ENCODE measurements at places on chromosomes 4 and X. TPM values are rescaled to one million over a fixed set of nuclear protein-coding genes. Genes with fewer than 3 reads are reported as not detected.

- DNase-seq = no peak
Measured at GRCh38 chr4:154559494-154560418, 3.1 kb upstream of the FGB start.

- DNase-seq = no peak
Measured at GRCh38 chr4:84944947-84945346, 21.5 kb downstream of the WDFY3 start.

DNA sequence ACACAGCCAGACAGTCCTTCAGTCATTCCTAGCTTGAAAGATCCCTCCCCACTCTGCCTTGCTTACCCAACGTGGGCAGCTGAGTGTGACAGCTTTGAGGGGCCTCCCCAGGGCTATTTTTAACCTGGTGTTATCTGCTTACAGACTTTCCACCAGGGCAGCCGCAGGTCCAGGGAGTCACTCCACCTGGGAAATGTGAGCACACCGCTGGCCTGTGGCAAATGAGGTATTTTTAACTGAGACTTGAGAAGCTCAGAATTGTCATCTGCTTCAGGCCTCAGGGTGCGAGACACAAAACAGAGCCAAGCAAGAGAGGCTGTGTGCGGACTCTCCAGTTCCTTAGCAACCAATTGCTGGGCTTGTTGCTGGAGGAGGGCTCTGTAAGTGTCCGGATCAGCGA lies 13.0 kb downstream of the CORIN start:
- DNase-seq = no peak

GRCh38 chr4:46933686-46934085 lies 24.6 kb upstream of the COX7B2 start:
- DNase-seq = no peak

DNA sequence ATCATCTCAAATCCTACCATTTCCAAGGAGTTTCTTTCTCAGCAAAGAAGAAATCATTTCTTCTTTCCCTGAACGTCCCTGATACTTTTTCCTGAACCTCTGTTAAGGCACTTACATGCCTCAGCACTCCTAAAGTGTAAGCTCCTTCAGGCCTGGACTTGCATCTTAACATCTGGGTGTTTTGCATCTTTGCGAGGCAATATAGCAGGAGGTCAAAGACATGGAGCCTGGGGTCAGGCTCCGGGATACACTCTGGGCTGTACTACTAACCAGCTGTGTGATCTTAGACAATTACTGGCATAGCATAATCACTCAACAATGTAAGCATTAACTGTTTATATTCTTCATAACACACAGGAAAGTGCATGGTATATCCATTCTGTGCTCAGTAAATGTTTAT lies 275.5 kb upstream of the BOD1L1 start:
- no peak for DNase-seq

- no peak for DNase-seq
Measured at GRCh38 chr4:686413-687040, 2.4 kb downstream of the SLC49A3 start.

- DNase-seq = no peak
Measured at GRCh38 chr4:84887824-84888223, 78.7 kb downstream of the WDFY3 start.

DNA sequence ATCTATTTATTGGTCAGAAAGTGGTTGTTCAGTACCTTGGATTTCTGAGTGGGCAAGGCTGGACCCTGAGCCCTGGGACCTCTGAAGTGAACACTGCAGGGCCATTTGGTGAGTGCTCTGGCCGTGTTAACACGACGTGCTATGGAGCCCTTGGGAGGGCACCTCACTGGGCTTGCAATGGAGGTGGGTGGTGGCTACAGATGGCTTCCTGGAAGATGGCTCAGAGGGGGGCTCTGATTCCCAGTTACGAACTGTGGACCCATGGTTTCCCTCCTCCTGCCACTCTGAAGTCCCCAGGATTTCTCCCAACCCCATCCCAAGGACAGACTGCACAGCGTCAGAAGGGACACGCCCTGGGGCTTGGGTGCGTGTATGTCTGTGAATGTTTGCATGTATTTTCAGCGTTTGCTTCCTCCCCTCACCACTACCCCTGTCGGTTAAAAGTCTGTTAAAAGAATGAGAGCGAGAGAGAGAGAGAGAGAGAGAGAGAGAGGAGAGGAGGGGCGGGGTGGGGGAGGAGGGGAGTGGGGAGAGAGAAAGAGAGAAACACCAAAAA lies 3.7 kb upstream of the RHOH start:
- peak; percentile 76 for DNase-seq

DNA sequence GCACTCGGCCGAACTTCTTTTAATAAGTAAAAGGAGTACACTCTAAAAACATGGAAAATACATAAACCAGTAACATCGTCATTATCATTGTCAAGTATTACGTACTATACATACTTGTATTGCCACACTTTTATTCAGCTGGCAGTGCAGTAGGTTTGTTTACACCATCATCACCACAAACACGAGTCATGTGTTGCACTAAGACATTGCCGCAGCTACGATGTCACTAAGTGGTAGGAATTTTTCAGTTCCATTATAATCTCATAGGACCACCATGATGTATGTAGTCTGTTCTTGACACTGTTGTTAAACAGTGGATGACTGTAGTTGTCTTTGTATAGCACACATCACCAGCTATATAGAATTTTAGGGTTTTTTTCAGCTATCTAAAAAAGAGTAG lies 48.0 kb upstream of the TMEM131L start:
- DNase-seq = no peak

GRCh38 chr4:133968174-133968573 lies 233.4 kb downstream of the PABPC4L start:
- DNase-seq = no peak

DNA sequence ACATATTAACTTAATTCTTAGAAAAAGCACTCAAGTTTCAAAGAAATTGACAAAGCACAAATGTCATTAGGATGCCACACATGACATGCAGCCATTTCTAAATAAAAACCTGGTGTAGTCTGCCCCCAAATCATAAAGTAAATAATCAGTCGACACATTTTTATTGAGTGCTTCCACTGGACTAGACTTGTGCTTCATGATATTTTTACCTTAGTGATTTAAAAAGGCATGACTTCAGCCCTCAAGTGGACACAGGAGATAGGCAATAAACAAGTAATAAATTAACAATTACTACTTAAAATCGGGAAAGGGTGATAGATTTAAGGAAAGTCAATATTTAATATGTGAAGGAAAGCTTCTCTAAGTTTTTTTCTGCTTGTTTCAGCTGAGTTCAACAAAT lies 7.6 kb downstream of the TRAM1L1 start:
- no peak for DNase-seq

- no peak for DNase-seq
Measured at GRCh38 chr4:168849030-168849675, 160.9 kb downstream of the CBR4 start.

DNA sequence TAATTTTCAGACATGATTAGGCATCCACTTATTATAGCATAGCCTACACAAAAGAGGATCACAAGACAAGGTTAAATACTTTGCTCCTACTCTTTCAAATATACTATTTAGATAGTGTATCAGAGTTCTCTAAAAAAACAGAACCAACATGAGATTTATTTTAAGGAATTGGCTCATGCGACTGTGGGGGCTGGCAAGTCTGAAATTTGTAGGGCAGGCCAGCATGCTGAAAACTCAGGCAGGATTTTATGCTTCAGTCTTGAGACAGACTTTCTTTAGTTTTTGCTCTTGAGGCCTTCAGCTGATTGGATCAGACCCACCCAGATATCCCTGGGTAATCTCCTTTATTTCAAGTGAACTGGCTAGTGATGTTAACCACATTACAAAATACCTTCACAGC lies 169.5 kb downstream of the MAML3 start:
- no peak for DNase-seq

DNA sequence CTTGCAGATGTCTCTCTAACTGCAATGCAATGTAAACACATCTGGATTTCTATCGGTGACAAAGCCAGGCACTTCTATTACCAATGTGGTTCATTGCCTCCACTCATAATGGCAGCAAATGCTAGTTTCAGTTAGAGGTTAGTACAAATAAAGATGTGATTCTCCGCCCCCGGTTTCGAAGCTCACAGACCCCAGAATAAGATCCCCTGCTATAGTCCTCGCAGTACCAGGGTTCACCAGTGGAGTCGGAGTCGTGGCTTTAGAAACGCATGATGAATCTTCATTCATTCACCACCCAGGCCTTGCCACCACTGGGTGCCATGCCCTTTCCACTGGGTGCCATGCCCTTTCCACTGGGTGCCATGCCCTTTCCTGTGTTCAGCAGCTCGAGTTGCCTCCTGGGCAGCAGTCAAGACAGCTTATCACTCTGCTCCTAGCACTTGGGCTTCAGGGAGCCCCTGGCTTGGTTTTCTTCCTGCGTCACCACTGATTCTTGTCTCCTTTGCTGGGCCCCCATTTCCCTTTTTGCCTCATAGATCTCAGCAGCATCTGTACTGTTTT lies 3.5 kb upstream of the NAA10 start:
- no peak for DNase-seq

GRCh38 chrX:54602563-54602962 lies 72.5 kb downstream of the GNL3L start:
- DNase-seq = no peak

GRCh38 chr4:99847362-99847976 lies 30.8 kb downstream of the DAPP1 start:
- no peak for DNase-seq

- DNase-seq = no peak
Measured at GRCh38 chr4:70721747-70722146, at the start of gene RUFY3. RUFY3 (plus strand) TSS chr4:70721964; CDS start chr4:70722574, 610 bp downstream.

DNA sequence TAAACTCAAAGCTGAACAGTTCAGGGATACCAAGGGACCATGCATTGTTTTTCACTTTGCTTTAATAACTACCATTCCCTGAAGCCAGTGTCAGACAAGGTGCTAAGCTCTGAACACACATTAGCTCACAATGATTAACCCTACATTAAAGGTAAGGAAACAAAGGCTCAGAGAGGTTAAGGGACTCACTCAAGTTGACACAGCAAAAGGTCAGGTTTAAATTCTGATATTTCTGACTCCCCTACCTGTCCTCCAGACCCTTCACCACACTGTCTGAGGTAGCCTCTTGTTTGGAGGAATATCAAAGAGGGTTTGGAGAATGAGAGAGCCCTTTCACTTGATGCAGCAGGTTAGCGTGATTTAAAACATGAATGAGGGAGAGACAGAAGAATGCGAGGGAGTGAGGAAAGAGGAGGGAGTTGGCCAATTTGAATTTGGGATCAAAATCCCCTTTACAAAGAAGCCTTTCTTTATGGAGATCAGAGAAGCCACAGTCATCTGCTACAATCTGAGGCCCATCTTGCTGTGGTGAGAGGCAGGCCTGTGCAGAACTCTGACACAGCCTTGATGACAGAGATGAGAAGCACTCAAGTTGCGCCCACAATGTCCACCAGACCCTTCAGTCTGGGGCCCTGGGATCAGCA lies 103.5 kb downstream of the FHDC1 start:
- no peak for DNase-seq

GRCh38 chr4:8165374-8165896 lies 6.8 kb upstream of the ABLIM2 start:
- DNase-seq = no peak

- DNase-seq = no peak
Measured at GRCh38 chr4:22091352-22091717, 142.8 kb upstream of the KCNIP4 start.

DNA sequence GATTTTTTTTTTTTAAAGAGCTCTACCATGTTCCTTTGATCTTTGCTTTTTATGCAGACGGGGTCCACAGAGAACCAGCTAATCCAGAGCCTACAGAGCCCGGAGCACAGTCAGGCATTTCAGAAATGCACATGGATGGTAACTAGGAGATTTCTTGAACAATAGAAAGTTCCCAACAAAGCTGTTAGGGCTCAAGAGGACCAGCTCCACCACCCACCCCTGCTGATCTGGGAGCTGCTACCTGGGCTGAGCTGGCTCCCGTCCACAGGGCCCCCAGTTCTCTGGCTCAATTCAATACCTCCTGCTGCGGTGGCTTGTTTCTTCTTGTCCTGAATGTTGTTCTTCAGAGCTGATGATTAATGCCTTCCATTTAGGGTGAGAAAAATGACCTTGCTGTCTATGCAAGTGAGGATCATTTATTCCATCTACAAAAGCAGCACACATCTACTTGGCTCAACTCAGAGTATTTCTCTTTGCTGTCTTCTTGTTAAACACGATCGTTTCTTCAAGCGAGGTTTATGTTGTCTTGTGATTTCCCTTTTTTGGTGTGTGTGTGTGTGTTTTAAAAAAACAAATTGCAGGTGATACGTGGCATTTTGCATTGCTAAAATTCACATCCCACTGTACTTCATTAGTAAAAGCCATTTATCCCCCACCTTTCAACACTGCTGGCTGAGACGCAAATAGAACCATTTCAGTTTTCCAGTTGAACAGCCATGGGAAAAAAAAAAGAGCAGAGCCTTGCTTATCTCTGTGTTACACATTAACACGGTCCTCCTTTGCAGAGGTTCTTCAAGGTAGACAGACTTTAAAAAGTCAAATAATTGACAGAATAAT lies 31.3 kb downstream of the IGFBP7 start:
- no peak for DNase-seq

DNA sequence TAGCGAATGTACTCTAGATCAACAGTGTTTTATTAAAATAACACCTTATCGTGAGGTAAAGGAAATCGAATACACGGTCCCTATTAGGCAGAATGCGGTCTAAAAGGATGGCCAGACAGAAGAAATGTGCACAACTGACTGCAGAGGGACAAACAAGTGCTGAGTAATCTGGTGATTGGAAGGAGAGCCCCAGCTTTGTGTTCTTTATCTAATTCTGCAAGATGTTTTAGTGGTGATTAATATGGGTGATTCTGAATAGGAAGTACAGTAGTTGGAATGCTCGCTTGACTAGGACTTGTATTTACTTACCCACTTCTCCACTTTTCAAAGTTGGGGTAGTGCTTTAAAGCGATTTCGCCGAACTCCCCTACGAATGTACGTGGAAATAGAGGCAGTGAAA lies 1.2 kb downstream of the WDR44 start:
- peak; percentile 7 for DNase-seq

DNA sequence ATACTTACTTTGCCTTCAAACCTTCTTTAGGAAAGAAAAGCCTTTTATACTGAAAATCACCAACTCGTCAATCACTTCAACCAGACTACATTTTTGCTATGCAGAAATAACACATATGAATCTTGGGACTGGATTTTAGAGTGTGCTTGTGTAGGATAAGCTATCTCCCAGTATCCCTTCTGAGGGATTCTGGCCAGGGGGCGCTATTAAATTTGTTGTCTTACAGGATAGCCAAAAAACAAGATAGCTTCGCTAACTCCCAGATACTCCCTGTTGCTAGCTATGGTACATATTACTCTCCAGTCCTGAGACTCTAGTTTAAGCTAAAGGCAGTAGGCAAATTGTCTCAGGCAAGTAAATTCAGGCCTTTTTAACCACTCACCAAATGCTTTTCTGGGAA lies 167.2 kb downstream of the LHFPL1 start:
- no peak for DNase-seq

Gene YY2
- total RNA-seq = 0.47 TPM

Gene HS3ST1
- 1.5 TPM for total RNA-seq

Gene SMIM10L2A
- total RNA-seq = 0.52 TPM

Gene ADAMTS3
- 1.8 TPM for total RNA-seq

Gene TENT5D
- not detected for total RNA-seq

Gene USO1
- 45.4 TPM for total RNA-seq

Gene ABCG2
- total RNA-seq = 1.4 TPM

Gene PDLIM5
- 12.4 TPM for total RNA-seq

Gene ADAM29
- not detected for total RNA-seq

Gene PITX2
- 0.33 TPM for total RNA-seq

Gene OTUD6A
- not detected for total RNA-seq

Gene STATH
- 1.3 TPM for total RNA-seq

Gene SHOX
- total RNA-seq = not detected

Gene PTCHD1
- 0.09 TPM for total RNA-seq

Gene SMIM43
- total RNA-seq = 0.24 TPM

Gene CPZ
- total RNA-seq = 0.94 TPM

Gene MTMR8
- 2.1 TPM for total RNA-seq

Gene GPRIN3
- 3.4 TPM for total RNA-seq

Gene FHIP1A
- total RNA-seq = 3.6 TPM

Gene LAGE3
- total RNA-seq = 39.9 TPM

Gene GYPE
- total RNA-seq = 3.1 TPM
